ENCODE measurements at places on chromosomes 5 and 9.
A peak's percentile ranks its signal among the peaks of the same experiment; 100 is the strongest.

DNA sequence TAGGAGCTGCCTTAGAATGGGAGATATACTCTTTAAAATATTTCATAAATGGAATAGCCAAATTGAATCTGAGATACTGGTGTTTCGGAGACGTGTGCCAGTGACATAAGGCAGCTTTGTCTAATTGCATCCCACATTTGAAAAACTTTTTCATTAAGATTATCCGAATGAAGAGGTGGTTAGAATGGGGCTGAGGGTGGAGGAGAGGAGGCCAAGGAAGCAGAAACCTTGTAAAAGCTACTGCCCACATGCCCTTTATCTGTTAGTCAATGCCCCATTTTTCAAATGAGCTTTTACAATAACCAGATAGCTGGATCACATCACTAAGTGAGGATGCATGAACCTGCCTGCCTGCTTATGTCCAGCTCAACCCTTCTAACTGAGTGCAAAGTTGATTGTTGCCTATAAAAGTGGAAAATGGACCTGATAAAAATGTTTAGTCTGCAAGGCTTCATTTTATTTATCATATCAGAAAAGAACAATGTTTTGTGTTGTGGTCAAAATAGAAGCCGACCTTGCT, 34.8 kb downstream of the SNX24 start:
- no peak for DNase-seq

DNA sequence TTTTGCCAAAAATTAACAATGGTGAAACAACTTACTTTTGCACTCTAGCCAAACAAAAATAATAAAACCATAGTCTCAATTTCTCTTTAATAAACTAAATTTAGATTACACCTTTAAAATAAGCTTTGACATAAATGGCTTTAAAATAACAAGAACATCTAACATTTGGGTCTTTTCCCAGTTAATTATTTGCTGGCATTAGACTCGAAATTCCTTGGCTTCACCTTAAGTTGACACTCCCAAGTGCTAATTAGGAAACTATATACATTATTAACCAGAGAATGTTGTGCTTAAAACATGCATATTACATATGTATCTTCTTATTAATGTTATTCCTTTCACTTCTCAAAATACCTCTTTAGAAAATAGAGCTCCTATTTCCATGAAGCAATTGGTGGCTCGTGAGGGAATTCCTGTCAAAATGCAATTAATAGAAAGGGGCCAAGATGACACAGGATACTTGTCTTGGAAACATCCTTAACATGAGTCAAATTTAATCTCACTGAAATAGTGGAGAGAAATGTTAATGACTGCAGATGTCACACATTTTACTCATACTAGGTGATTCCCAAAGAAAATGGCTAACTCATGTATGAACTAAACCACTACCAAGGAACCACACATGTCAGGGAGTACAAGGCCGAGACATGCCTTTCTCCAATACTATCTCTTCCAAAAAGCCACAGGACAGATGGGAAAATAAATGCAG, 932.9 kb upstream of the DMAC1 start:
- no peak for DNase-seq

- DNase-seq: peak; percentile 57
Measured at GRCh38 chr5:95715799-95716461, 15.2 kb upstream of the RHOBTB3 start.

DNA sequence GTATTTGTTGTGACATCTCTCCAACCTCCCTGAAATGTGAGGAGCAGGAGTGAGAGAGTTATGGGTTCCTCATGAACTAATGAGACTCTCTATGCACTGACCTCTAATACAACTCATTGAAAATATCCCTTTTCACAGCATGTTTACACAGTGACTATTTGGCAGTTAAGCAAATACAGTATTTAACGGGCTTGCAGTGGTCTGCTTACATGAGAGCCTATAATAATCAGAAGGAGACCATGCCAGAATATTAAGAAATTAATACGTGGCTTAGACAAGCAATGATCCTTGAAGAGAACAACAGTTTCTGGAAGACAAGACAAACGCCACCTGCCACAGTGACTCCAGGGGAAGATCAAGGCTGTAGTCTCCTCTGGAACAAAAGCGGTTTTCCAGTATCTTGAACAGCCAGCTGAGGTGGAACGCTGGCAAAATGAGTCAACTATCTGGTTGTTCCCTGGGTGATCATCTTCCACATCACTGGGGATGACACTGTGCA, 424.5 kb downstream of the DMAC1 start:
- DNase-seq: no peak

- no peak for DNase-seq
Measured at GRCh38 chr9:134895567-134895907, 14.9 kb downstream of the FCN2 start.

- DNase-seq: no peak
Measured at GRCh38 chr5:169647566-169647965, 10.5 kb downstream of the DOCK2 start.

DNA sequence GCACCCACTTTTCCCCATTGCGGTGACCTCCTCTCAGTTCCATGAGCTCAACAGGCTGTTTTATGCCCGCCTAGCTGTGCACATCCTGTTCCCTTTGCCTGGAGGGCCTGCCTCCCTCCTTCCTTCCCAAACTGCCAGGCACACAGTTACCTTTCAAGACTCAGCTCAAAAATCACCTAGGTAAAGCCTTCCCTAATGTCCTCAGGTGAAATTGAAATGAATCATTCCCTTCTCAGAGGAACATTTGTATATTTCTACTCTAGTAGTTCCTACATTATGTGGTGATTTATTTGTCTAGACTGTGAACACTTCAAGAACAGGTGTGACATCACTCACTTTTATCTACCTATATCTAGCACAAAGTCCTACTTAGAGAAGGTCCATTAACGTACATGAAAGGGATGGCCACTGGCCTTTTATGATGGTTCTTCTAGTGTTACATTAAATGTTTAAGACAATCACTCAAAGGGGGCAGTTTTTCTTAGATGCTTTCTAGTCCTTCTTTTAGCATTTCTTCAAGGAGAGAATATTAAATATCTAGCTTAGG, 103.5 kb upstream of the EQTN start:
- no peak for DNase-seq

DNA sequence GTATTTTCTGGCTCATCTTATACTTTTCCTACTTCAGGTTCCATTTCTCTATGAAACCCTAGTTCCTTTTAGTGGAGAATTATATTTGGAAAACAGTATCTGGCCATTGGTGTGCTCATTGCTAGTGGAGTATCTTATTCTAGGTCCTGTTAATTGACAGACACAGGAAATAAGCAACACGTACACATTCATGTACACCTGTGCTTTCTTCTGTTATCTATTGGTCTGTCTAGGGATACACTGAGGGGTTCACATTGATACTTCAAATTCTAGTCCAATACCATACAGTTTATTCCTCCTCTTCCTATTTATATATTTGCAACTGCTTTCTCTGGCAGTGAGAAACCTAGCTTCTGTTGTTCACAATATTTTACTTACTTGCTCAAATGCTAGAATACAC, 110.2 kb downstream of the FER start:
- DNase-seq: no peak

DNA sequence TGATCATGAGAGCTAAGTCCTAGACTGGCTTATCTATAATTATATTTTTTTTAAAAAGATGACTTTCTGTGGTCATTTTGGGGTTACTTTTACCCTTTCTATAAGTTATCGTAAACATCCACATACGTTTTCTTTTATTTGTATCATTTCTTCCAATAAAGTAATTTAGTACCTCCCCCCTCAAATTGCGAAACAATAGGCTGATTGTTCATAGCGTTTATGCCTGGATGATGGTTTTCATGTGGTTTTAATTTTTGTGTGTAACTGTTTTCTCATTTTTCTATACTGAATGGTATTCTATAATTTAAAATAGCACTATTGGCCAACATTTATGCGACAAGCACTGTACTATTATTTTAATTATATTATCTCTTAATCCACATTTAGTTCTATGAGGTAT, 44.5 kb downstream of the SMC5 start:
- no peak for DNase-seq

GRCh38 chr9:70554881-70555280, 140.4 kb upstream of the KLF9 start:
- DNase-seq: no peak

DNA sequence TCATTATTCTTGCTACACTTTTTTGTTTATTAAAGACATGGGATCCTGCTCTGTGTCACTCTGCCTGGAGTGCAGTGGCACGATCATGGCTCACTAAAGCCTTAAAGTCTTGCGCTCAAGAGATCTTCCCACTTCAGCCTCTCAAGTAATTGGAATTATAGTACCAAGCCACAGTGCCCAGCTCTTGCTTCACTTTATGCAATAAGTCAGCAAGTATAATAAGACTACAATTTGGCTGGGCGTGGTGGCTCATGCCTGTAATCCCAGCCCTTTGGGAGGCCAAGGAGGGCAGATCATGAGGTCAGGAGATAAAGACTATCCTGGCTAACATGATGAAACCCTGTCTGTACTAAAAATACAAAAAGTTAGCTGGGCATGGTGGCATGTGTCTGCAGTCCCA, 5.9 kb downstream of the C9orf153 start:
- DNase-seq: no peak

DNA sequence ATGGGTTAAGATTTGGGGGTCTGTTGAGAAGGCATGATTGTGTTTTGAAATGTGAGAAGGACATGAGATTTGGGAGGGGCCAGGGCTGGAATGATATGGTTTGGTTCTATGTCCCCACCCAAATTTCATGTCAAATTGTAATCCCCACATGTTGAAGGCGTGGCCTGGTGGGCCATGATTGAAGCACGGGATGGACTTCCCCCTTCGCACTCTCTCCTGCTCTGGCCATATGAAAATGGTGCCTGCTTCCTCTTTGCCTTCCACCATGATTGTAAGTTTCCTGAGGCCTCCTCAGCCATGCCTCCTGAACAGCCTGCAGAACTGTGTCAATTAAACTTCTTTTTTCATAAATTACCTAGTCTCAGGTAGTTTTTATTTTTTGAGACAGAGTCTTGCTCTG, 14.7 kb upstream of the NOTCH1 start:
- DNase-seq: no peak

DNA sequence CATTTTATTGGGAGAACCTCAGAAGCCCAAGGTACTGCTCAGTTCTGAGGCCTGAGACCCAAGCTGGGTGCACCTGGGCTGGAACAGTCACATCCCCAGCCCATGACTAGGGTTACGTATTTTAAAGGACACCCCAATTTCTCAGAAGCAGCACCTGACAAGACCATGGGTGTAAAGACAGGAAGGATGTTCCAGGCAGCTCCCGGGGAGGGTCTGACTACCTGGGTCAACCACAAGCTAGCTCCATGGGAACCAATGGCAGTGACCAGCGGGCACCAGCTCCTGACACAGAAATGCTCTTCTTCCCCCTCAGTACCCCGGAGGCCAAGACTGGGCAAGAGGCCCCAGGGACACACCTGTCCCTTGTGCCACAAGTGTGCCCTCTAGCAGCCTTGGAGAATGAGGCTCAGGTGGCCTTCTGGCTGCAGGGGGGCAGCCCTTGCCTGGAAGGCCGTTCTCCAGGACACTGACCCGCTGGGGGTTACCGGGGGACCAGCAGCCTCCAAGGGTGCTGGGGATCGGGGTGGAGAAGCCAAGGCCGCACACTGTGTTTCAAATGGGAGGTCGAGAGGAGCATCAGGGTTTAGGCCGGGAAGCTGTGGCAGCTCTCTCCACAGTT, 52.6 kb downstream of the IPPK start:
- DNase-seq: no peak

DNA sequence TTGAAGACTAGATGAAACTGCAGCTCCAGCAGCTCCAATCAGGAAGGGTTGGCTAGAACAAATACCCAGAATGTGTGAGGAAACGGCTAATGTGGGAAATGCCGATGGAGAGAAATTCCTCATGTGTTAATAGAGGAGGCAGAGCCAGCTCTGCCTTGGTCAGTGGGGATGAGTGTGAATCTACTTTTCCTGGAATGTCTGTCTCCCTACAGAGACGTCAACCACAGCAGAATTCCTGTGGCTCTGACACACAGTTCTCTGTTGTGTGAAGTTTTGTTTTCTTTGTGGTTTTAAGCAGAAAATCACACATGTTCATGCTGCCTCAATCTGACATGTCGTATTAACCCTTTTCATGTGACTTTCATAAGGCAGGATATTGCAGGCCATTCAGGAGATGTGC, 476.6 kb upstream of the WWC1 start:
- DNase-seq: peak; percentile 79

DNA sequence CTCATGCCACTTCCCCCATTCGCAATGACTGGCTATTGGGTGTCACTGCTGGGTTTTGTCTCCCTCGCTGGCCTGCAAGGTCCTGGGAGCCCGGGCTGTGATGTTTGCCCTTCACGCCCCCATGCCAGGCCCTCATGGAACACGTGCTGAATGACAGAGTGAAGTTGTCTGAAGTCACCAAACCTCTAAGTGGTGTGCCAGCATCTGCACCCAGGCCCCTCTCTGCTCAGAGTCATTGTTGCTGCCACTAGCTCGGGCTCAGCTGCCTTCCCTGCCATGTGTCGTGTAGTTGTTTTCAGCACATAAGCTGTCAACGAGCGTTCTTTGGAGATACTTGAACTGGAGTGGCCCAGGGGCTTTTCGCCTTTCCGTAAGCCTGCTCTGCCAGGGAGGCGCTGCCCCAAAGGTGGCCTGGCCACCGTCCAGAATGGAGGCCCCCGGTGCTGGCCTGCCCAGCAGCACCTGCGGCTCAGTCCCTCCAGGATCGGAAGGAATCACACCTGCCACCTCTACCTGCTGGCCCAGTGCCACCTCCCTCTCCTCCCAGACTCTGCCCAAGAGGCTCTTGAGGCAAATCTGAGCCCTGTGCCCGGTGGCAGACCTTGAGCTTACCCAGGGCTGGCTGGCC, 250.1 kb downstream of the PBX3 start:
- no peak for DNase-seq

- peak; percentile 95 for DNase-seq
Measured at GRCh38 chr5:17249029-17249634, 31.7 kb downstream of the BASP1 start.

- no peak for DNase-seq
Measured at GRCh38 chr5:90878081-90878480, 319.5 kb downstream of the ADGRV1 start.

DNA sequence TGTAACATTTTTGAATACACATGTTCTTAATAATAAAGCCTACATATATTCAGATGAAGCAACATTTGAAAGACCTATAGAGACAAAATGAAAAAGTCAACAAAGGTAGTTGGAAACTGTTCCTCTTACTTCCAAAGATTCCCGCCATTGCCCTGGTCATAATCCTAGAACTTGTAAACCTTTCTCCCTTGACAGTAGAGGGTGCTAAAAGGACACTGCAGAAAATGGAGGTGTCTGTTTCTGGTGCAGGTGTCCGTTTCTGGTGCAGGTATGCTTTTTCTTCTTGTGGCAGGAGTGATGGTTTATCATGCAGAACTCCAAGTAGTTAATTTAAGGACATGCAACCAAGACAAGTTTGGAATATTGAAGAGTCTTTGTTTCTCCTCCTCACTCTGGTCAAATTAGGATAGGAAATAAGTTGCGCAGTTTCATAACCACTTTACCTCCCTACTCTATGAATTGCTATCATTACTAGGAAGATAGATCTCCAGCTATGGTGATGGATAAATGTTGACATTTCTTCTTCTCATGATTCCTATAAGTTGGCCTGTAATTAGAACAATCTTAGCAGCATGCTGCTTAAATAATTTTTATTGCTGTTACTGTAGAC, 56.0 kb upstream of the FAM174A start:
- DNase-seq: no peak
